Stimulated activated CD4-positive, alpha-beta T cell treated with anti-CD3 and anti-CD28 coated beads, TNF-alpha, amount 100 ng/mL, for 1 hour (primary cell): ENCODE measurements at places on chromosomes 11 and 22.

GRCh38 chr22:49566693-49567092 is 261.0 kb downstream of the BRD1 start:
- no peak for DNase-seq

GRCh38 chr22:32905400-32905799 is 103.9 kb downstream of the TIMP3 start:
- DNase-seq, result no peak

GRCh38 chr11:8709002-8709672 is 26.5 kb downstream of the RPL27A start:
- DNase-seq, result no peak

- no peak for DNase-seq
Observed at GRCh38 chr11:105988197-105988596, 33.8 kb downstream of the MSANTD4 start.

- no peak for DNase-seq
Observed at GRCh38 chr11:125214601-125215565, 50.3 kb downstream of the PKNOX2 start.

DNA sequence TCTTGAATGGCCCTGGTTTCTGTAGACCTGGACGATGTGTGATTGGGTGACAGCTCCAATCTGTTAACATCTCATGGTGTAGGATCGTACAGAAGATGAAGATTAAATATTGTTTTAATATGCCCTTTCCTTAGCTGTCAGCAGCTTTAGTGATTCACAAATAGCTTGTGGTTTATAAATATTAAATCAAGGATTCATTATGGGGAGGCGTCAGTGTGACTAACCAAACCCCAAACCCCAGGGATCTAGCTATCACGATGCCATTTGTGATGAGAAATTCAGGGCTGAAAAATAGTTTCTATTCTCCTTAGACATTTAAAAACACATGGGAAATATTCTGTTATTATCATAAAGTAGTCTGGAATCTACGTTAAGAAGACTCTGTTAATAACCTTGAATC is 73.4 kb downstream of the NCAM1 start:
- DNase-seq, result no peak

DNA sequence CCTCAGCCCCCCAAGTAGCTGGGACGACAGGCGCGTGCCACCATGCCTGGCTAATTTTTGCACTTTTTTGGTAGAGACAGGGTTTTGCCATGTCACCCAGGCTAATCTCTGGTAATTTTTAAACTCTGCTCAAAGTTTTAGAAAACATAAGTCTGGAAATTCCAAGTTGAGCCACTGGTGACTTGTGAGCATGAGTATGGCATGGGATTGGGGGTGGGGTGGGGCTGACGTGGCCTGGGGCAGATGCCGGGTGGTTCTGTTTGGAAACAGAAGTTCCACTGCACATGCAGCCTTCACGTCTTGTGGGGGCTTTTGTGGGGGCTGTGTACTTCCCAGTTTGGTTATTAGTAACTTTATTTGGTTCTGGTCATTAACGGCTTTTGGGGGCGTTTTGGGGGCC is 67.3 kb downstream of the PTPRJ start:
- DNase-seq, result no peak

- DNase-seq, result no peak
Observed at GRCh38 chr11:46410021-46410420, 18.4 kb upstream of the CHRM4 start.

DNA sequence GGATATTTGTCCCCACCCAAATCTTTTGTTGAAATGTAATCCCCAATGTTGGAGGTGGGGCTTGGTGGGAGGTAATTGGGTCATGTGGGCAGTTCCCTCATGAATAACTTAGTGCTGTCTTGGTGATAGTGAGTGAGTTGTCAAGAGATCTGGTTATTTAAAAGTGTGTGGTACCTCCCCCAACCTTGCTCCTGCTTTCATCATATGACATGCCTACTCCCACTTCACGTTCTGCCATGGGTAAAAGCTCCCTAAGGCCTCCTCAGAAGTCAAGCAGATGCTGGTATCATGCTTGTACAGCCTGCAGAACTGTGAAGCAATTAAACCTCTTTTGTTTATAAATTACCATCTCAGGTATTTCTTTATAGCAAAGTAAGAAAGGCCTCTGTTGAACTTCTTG is 30.6 kb downstream of the AAMDC start:
- no peak for DNase-seq

DNA sequence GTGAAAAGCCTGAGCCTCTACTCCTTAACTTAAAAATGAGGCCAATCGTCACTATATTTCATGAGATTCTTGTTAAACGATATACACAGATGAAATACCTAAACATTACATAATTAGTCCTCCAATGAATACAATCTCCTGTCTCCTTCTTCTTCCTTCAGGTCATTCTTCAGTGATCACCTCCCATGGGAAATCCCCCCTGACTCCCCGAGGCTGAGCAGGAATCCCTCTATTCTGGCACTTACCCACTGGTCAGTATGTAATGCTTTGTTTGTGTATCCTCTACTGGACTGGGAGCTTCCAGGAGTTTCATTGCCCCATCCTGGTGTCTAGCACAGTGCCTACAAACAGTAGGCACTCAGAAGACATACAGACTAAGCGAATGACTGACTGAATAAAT is 52.3 kb downstream of the RAB38 start:
- no peak for DNase-seq

GRCh38 chr11:12591706-12592105 is 82.5 kb upstream of the TEAD1 start:
- DNase-seq, result no peak

- no peak for DNase-seq
Observed at GRCh38 chr11:116471608-116472256, 301.1 kb downstream of the BUD13 start.

DNA sequence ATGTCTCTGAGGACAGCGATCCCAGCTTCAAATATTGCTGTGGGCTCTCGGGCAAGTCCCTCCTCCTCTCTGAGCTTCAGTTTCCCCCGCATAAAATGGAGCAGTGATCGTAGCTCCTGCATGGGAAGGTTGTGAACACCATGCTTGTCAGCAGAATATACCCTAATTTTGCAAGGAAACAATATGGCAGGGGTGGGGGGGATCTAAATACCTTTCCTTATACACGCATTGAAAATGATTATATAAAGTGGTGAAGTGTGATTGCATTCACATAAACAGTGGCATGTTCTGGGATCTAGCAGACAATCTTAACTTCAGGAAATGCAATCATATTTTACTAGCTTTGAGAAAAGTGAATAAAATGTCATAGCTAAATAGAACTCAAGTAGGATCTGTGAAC is 24.0 kb upstream of the RTN4R start:
- DNase-seq, result no peak

- no peak for DNase-seq
Observed at GRCh38 chr22:24437741-24438328, 10.4 kb downstream of the ADORA2A start.

DNA sequence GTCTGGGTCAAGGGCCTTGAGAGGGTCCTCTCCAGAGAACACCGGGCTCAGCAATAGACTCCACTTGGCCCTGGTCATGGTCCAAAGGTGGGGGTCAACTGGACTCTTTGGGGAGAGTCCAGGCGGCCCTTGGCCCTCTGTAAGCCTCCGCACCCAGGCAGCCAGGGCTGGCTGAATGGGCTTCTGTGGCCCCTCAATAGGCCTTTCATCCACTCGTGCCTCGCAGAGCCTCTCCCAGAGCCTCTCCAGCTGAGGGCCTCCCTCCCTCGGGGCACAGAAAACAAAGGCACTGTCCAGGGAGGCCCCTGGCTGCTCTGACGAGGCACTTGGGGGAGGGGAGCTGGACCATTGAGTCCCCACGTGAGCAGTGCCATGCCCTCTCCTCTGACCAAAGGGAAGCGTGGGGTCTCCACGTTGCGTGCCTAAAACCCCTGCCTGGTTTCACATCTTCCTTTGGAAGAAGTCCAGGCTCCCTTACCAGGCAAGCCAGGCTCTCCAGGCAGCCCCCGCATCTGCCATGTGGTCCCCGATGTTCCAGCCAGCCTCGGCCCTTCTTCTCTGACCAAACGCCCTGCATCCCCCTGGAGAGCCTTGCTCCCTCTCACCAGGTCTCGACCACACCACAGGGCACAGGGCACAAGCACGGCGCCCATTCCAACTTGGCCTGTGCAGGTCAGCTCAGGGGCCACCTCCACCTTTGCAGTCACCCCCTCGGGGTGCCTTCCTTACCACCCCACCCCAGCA is 15.5 kb downstream of the KIAA0930 start:
- DNase-seq, result no peak
